ENCODE measurements at places on chromosomes 16 and 17.

- peak; percentile 36 for DNase-seq
Observed at GRCh38 chr17:80328634-80329380, 68.2 kb downstream of the RNF213 start.

GRCh38 chr16:11977376-11978041, 975 bp downstream of the SNX29 start:
- no peak for DNase-seq

DNA sequence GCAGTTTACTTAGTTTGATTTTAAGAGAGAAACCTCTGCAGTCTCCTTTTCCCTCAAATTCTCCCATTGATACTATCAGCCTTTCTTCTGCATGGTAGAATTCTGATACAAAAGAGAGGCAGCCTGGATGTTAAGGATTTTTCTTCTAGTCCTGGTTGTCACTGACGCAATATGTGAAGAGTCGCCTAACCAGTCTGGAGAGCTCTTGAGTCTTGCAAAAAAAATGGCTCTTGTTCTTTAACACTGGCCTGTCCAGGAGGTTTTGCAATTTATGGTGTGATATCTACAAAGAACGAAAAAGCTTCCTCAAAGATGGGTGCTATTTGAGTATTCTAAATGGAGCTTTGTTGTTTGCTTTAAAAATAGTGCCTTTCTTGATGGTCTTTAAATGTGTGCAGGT, 28.9 kb downstream of the COX10 start:
- peak; percentile 30 for DNase-seq

GRCh38 chr16:11235703-11235991, 20.4 kb downstream of the SOCS1 start:
- DNase-seq: no peak

- DNase-seq: peak; percentile 99
Observed at GRCh38 chr17:27532269-27533263, 76.3 kb downstream of the KSR1 start.
